ENCODE measurements at places on chromosomes 11 and 22.

- no peak for DNase-seq
These were observed 403.6 kb downstream of the NXPE2 start for GRCh38 chr11:115081972-115082371.

GRCh38 chr11:680476-680875 is 14.5 kb downstream of the DEAF1 start:
- no peak for DNase-seq

DNA sequence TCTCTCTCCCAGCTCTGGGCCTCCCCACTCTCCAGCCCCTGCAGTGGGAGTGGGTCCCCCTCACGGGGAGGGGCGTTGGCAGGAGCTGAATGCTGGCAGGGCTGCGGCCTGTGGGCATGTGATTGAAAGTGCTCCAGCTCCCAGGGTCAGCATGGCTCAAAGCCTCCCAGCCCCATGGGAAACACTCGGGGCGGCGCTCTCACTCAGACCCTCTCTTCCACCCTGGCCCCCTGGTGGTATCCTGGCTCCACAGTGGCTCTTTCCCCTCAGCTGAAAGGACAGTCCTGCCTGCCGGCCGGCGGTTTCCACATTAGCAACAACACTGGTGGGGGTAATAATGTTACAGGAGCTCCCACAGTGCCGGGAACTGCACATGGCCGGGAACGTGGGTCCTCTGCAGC is 35.5 kb downstream of the POLR3H start:
- no peak for DNase-seq

GRCh38 chr11:93005239-93005638 is 35.8 kb downstream of the MTNR1B start:
- DNase-seq, result no peak

GRCh38 chr22:31302006-31302405 is 9.7 kb upstream of the PIK3IP1 start:
- no peak for DNase-seq

DNA sequence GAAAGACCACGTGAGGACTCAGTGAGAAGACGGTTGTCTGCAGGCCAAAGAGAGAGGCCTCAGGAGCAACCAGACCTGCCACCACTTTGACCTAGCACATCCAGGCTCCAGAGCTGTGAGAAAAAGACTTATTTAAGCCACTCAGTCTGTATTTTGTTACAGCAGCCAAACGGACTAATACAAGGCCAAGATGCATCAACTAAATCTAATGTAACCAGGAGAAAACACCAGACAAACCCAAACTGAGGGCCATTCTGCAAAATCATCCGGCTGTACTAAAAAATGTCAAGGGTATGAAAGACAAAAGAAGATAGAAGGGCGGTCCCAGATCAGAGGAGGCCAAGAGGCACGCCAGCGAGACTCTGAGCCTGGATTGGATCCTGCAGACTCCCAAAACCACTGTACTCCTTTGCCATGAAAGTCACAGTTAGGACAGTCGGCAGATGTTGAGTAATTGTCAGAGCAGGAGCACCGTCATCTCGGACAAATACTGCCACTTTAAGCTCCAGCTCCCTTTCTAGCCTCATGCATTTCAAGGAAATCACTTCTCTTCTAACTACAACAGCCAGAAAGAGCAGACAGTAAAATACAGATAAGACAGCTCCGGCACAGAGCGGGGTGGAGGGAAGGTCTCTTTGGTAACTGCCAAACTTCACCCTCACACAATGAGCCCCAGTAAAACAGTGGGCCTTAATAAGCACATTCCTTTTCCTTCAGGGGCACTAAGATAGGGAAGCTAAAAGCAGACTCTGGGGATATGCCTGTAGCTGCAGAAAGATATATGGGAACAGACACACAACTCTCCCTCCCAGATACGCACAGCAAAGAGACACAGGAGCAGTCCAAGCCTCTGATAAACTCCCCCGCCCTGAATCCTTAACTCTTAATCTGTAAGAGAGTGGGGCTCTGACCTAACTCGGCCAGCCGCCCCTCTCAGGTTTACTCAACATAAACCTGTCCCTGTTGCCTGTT is 3.5 kb upstream of the ZP1 start:
- no peak for DNase-seq

DNA sequence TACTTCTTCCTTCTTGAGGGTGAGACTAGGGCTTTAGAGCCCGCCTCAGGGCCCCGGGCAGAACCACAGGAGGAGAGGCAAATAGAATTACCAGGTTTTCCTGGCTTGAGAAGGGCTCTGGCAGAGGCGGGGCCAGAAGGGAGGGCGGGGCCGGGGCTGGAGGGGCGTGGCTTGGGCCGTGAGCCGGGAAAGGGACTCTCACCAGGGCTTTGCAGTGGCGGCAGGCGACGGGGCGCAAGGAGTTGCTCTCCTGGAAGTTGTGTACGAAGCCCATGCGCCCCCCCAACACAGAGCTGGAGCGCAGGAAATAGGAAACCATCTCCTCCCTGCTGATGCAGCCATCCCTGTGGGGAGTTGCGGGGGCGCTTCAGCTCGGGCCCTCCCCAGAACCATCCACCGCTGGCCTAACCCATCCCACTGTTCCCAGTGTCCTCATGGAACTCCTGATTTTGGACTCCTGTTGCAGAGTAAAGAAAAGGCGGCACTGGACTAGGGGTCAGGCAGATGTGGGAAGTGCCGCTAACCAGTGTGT is 6.9 kb upstream of the NRXN2 start:
- no peak for DNase-seq

DNA sequence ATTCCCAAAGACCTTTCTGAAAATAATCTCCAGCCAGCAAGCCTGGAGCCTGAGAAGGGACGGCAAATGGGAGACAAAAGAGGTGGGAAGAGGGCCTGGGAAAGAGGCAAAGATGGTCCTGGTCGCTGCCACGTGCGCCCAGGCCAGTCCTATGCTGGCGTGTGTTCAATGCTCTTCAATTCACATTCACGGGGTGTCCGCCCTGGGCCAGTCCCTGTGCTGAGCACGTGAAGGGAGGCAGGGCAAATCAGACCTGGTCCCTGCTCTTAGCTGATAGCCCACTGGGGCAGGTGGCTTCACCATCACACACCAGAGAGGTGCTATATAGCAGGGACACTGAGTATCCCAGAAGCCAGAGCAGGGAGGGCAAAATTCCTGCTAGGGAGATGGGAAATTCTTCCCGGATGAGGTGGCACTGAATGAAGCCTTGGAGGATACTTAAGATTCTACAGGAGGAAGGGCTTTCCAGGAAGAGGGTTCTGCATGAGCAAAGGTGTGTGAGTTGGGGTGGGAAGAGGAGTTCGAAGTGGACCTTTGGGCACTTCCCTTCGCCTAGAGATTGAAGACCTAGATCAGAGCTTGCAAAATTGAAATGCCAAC is 148.2 kb downstream of the CHST1 start:
- no peak for DNase-seq

- no peak for DNase-seq
These were observed 58.2 kb downstream of the SERGEF start for GRCh38 chr11:17954395-17955252.

GRCh38 chr11:126917531-126918204 is 82.9 kb downstream of the KIRREL3 start:
- DNase-seq, result no peak

DNA sequence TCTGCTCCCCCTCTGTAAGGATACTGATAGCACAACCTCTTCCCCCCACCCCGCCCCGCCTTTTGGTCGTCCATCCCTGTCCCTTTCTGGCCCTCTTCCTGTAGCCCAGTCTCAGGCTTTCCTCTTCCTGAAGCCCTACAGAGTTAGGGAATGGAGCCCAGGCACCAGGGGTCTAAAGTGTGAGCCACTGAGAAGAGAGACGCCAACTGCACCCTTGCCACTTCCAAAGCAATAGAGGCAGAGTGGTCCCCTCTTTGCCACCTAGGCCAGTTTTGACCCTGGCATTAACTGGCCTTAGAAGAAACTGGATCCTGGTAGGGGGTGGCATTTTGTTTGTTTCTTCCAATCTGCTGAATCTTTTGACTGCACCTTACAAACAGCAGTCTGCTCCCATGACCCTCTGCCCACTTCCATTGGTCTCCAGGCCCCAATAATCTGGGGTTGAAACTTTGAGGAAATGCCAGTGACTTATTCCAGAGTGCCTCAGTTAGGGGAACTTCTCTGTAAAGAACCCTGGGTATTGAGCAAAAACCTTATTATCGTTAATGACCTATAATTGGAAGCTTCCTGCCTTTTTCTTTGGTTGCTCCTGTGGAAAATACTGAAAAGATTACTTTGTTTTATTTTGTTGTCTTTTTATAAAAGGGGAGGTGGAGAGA is 9.7 kb upstream of the GRK2 start:
- DNase-seq, result no peak

- DNase-seq, result no peak
These were observed 100.1 kb downstream of the SLC1A2 start for GRCh38 chr11:35318977-35319925.

DNA sequence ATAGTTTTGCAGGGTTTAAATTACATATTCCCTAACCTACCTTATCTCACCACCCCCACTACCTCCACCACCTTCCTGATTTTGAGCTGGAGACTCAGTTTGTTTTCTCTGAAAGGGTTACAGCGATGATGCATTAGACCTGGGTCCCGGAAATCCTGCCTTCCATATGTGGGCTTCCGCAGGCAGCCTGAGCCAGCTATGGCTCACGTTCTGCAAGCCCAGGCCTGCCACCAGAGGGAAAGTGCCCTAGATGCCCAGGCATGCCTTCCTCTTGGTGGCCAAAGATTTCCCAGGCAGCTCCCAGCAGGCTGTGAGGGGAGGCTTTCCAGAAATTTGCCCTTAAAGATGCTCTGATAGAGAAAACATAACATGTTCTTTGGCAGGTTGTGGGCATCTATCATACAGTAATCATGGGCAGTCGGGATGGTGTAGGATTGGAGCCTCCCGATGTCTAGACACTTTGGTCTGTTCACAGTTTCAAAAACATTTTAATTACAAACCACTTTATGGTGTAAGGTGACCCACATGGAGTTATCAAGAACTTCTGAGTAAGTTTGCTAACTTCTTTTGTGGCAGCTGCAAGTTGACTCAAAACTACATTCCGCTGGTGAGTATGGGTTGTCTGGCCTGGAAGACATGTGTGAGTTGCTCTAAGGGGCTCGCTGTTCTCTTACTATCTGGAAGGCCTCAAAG is 79.3 kb downstream of the MICAL2 start:
- no peak for DNase-seq

DNA sequence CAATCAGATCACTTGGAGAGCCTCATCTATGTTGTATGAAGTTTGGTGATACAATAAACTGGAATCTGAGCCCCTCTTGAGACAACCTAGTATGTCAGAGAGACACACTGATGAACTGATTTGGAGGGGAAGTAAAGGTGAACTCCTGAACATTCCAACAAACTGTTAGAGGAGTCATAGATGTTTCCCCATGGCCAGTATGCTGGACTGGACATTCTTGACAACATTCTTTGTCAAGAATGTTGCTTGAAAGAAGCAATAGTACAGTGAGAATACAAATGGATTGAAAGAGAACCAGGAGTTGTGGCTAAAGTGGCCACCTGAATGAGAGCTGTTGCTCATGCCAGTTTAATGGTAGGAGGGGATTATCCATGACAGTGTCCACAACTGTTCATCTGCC is 588.1 kb downstream of the NELL1 start:
- no peak for DNase-seq

GRCh38 chr11:8375460-8375859 is 111.8 kb upstream of the LMO1 start:
- DNase-seq, result no peak

GRCh38 chr11:44524751-44525201 is 40.7 kb upstream of the CD82 start:
- DNase-seq, result no peak

DNA sequence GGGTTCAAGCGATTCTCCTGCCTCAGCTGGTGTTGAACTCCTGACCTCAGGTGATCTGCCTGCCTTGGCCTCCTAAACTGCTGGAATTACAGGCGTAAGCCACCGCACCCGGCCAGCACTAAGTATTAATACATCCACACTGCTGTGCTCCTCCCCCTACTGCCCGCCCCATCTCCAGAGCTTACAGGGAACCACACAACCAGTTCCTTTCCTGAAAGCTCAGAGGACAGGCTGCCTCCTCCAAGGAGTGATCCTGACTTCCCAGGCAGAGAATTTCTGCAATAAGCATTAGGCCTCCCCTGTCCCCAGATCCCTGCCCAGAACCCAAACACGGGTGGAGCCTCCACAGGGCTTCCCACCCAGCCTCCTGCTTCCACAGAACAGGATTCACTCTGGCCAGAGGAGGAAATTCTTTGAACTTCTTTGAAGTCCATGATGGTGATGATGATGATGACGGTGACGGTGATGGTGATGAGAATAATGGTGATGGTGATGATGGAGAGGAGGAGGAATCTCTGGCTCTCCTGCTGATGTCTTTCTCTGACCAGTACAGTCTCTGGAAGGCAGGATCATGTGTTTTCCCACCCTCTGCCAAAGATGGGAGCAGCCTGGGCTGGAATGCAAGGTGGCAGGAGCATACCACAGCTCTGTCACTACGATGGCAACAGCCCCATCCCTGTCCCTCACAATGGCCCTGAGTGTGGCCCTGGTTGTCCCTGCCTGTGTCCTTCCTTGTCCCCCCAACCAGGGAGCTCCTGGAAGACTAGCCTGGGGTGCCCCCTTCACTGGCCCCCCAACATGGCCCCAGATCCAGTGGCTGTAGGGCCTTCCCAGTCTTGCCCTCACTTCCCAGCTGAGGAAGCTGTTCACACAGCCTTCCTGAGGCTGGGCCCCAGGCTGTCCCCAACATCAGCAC is 33.5 kb upstream of the CSNK1E start:
- no peak for DNase-seq

DNA sequence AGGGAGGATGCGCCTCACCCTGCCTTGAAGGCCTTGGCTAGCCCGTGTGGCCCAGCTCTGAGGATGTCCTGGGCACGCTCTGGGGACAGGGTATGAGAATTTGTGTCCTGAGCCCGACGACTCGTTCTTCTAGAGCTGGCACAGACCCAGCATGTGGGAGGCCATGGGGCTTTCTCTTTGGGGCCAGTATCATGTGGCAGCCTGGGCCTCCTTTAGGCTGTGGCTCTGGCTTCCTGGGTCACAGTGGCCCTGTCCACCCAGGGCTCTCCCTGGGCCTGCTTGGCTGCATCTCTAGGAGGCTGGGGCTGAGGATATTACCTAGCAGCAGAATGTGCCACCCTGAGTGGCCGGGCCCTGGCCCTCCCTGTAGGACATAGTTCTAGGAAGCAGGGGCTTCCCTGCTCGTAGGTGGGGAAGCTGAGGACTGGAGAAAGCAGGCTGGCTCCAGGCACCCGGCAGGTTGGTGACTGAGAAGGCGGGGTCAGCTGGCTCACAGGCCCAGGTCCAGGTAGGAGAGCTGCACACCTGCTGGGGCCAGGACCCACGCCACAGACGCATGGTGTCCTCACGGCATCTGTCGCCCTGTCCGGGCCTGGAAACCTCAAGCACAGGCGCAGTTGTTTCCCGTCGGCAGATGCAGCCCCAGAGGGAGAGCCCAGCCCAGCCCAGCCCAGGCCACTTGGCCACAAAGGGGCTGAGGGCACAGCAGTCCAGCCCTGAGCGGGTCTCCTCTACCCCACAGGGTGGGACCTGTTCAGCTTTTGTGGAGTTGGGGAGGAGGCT is 6.8 kb downstream of the CCDC188 start:
- no peak for DNase-seq

Data from stimulated activated CD8-positive, alpha-beta memory T cell treated with anti-CD3 and anti-CD28 coated beads, Interleukin-4, amount 100 ng/mL, for 1 hour (primary cell).